ENCODE measurements at places on chromosomes 2 and 18. TPM values are rescaled to one million over a fixed set of nuclear protein-coding genes. Genes with fewer than 3 reads are reported as not detected.

The C1D gene
- 13.6 TPM for total RNA-seq

The IL36B gene
- not detected for total RNA-seq

The REG3A gene
- not detected for total RNA-seq

The AOX1 gene
- 57.2 TPM for total RNA-seq

The SP9 gene
- not detected for total RNA-seq

The G6PC2 gene
- not detected for total RNA-seq

The DYSF gene
- total RNA-seq, result under 0.01 TPM

The COLEC12 gene
- 2.3 TPM for total RNA-seq

The SERPINB3 gene
- not detected for total RNA-seq

The MROH2A gene
- total RNA-seq, result not detected

The EFEMP1 gene
- total RNA-seq, result 164 TPM

The SGO2 gene
- total RNA-seq, result 6.3 TPM
